ENCODE measurements at places on chromosomes 2 and 18.
A peak's percentile ranks its signal among the peaks of the same experiment; 100 is the strongest.

DNA sequence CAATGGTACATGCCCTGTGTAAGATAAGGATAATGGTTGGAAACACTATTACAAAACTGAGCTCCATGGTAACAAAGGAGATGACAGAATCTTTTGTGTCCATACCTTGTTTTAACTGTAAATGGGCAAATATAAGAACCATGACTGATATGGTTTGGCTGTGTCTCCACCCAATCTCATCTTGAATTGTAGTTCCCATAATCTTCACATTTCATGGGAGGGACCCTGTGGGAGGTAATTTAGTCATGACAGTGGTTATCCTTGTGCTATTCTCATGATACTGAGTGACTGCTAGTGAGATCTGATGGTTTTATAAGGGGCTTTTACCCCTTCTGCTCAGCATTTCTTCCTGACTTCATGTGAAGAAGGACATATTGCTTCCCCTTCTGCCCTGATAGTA lies 211.7 kb upstream of the RGPD4 start:
- no peak for DNase-seq

DNA sequence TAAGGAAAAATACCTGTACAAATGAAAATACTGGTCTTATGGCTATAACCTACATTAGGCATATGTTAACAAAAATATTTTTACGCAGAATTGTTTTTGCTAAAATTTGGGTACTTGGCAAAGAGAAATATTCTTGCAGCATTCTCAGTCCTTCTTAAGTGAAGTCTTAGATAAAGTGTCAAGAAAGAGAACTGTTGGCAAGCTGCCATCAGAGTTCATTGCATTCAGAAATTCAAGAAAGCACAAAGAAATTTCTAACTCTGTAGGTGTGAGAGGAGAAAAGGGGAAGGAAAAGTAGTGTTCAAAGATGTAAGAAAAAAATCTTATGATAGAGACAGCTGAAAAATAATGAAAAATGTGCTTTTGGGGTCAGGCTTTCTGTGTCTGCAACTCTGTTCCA lies 86.7 kb downstream of the IRS1 start:
- DNase-seq = no peak

GRCh38 chr2:18047896-18048657 lies 169.6 kb downstream of the KCNS3 start:
- no peak for DNase-seq

DNA sequence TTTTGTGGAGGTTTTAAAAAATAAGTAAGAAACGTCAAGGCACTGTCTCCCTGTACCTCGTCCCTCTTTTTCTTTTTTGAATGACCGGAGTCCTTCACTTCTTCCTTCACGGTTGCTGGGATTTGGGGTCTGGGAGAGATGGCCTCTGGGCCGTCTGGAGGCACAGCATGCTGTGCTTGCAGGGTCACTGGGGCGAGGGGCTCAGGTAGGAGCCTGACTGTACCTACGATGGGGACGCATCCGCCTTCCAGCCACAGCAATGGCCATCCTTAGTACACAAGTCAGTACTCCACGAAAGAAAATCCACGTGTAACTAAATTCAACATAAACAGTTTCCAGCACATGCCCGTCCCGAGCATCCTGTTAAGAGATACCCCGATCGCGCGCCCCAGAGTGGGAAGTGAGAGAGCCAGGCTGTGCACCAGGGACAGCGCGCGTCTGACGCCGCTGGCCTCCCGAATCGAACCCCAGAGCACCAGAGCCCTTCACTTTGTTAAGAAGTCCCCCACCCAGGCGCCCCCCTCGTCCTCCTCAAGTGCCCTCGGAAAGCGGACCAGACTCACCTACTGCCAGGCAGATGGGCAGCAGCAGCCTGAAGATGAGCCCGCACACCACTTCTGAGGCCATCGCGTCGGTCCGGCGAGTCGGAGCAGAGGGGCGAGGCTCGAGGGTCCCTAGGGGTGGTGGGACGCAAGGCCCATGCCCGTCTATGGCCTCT lies 1.2 kb downstream of the PIEZO2 start:
- peak; percentile 1 for DNase-seq

- no peak for DNase-seq
These were observed 246.3 kb downstream of the TNS1 start for GRCh38 chr2:217756375-217757107.

- DNase-seq = no peak
These were observed 7.7 kb downstream of the RASGRP3 start for GRCh38 chr2:33484042-33484621.

DNA sequence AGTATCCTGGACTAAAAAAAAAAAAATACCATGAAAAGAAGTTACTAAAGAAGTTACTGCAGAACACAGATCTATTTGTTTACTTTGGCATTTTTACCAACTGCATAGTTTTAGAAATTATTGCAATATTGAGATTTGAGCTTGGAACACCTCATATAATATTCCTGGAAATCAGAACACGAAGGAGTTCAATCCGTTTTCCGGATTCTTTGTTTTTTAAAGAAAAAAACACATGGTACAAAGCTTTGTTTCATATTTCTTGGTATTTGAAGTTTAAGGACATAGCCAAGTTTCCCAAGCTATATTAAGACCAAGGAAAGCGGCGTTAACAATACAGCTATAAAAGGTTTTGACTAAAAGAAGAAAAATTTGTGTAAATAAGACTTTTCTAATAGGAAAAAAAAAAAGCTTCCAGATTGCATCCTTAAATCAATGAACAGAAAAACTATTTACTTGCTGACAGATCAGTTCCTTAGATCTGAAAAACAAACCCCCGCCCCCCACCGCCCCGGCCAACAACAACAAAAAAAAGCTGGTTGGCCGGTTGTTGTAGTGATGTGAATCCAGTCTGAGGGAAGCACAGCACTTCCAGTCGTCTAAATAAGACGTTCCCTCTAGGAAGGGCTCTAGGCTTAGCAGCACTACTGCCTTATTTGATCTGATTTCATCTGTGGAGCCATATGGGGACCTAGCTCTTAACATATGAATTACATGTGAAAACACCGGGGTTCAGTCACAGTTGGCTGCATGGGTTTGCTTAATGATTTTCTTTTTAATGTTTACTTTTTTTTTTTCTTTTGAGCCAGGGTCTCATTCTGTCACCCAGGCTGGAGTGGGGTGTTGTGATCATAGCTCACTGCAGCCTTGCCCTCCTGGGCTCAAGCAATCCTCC lies 2.5 kb upstream of the RHOB start:
- no peak for DNase-seq

DNA sequence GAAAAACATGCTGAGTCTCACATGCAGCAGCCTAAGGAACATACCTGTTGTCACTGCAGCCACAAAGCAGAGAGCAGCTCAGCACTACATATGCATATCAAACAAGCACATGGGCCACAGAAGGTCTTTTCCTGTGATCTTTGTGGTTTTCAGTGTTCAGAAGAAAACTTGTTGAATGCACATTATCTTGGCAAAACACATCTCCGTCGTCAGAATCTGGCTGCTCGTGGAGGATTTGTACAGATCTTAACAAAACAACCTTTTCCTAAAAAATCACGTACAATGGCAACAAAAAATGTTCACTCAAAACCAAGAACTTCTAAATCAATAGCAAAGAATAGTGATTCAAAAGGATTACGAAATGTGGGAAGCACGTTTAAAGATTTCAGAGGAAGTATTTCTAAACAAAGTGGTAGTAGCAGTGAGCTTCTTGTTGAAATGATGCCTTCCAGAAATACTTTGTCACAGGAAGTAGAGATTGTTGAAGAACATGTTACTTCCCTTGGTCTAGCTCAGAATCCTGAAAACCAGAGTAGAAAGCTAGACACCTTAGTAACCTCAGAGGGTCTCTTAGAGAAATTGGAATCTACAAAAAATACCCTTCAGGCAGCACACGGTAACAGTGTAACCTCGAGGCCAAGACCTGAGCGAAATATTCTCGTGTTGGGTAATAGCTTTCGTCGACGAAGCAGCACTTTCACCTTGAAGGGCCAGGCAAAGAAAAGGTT lies 34.1 kb downstream of the ZNF407 start:
- DNase-seq = no peak

DNA sequence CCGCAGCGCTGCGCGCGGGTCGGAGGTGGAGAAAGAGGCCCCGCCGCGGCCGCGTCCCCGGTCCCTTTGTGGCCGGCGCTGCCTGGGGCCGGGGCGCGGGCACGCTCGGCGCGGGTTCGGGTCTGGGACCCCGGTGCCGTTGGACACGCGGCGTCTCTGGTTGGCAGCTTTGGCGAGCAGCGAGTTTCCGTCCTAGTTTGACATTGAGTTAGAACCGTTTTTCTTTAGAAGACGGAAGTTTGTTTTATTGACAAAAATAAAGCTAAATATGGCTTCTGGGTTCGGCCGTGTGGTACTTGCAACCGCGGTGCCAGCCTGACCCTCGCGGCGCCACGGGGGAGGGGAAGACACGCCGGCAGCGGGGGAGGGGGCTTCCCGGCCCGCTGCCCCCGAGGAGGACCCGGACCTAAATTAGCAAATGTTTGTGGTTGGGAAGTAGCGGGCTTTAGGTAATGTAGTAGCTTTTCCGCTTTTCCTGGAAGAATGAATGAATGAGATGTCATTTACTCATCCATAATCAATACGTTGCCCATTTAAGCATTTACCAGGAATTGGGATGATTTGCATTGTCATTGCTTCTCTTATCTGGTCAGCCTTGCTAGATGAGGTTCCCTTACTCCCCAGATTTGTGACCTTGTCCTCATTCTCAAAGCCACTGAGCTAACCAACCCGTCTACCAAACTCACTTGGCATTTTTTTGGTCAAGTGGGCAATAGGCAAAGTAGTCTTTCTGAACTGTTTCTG lies 530 bp downstream of the GALNT1 start:
- no peak for DNase-seq

- no peak for DNase-seq
These were observed 15.5 kb downstream of the LAMA1 start for GRCh38 chr18:7102131-7102530.

GRCh38 chr2:161166538-161167409 lies 6.5 kb downstream of the TANK start:
- DNase-seq = no peak

Measured in DMS79 (cell line).